Astrocyte (in vitro differentiated cells and primary cell): ENCODE measurements at places on chromosomes 12 and 14.

DNA sequence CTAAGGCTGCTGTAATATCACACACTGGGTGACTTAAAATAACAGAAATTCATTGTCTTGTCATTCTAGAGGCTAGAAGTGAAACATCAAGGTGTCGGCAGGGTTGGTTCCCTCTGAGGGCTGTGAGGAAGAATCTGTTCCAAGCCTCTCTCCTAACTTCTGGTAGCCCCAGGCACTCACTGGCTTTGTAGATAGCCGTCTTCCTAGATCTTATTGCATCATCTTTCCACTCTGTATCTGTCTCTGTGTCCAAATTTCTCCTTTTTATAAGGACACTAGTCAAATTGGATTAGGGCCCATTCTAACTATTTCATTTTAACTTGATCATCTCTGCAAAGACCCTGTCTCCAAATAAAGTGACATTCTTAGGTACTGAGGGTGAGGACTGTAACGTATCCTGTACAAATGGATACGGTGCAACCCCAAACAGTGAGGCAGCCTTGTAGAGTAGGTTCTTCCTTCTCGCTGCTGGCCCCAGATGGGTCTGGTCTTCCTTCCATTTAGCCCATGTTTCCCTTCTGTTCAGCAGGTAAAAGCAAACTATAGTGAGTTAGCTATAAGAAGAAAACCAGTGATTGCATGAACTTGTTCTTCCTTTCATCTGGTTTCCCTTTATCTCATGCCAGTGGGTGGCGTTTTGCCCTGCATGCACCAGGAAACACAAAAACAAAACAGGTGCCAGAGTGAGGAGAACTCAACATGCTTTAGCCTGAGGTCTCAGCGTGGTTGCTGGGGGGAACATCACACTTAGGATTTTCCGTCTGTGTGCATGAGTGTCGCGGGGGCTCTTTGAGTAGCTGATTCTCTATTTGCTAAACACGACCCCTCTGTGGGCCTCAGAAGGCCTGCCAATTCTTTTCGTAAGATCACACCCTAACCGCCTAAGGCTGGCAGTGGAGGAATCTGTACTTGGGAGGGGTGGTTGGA is 19.5 kb downstream of the TTC9 start:
- DNase-seq: no peak

DNA sequence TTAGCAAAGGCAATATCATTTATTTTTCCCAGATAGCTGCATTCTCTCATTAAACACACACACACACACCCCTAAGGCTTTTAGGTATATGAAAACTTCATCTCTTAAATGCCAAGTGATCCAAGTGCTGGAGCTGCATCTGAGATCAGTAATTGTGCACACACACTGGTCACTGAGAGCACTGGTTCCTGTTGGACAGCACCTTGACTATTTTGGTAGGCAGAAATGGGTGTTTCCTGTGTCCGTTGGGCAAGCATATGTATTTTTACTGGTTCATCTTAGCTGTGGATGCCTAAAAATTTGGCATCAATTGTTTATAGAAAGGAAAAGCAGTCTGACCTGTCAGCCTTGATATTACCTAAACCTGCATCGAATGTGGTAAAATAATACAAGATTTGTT is 182.5 kb downstream of the MSRB3 start:
- DNase-seq: no peak

- no peak for DNase-seq
Observed at GRCh38 chr14:38559711-38560110, 303.8 kb upstream of the CLEC14A start.

- no peak for DNase-seq
Observed at GRCh38 chr12:106049105-106049504, 89.6 kb downstream of the NUAK1 start.

GRCh38 chr12:8559676-8560075 is 19.0 kb upstream of the CLEC4E start:
- no peak for DNase-seq

DNA sequence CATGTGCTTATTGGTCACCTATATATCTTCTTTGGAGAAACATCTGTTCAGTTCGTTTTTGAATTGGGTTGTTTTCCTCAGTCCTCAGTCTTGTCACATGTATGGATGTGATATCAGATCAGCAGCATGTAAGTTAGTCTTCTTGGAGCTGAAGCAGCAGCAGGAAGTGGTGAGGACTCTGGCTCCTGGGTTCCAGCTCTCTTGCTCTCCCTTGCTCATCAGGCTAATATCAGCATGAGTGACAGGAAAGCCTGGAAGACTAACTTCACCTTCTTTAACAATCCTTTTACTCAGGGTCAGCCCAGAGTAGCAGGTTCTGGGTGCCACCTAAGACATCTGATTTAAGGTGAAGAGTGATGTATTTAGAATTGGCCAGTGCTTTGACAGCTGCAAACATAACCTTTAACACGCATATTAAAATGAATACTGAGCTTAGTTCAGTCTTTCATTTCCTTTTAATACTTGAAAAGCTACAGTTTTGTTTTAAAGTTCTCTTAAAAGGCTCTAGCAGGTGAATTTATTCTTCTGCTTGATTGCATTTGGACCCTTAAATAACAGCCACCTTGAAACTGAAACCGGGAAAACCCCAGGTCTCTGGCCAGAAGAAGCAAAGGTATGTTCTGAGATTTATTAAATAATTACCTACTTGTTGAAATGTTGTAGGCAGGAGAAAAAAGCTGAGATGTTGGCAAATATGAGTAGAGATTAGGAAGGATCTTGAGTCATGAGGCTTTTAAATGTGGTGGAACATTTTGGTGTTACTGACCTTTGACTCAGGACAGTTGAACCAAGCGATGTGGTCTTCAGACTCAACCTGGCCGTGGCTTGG is 54.3 kb downstream of the DRAM1 start:
- DNase-seq: no peak

GRCh38 chr14:52018252-52018651 is 28.9 kb downstream of the RTRAF start:
- no peak for DNase-seq

- DNase-seq: peak; percentile 44
Observed at GRCh38 chr12:77388445-77389265, 323.3 kb upstream of the E2F7 start.

DNA sequence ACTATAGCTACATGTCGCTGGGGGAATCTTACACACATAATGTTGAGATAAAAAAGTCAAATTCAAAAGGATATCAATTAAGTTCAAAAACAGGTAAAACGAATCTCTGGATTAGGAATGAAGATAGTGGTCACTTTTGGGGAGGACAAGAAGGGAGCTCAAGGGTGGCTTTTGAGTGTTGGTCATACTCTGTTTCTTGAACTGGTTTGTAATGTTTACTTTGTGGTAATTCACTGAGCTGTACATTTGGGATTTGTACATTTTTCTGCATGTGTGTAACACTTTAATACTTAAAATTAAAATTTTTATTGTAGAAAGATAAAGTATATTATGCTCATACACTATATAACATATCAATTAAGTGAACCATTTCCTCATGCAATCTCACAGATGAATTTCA is 26.6 kb downstream of the KLHL28 start:
- no peak for DNase-seq

GRCh38 chr12:106138357-106138632 is 459 bp downstream of the NUAK1 start:
- no peak for DNase-seq

GRCh38 chr12:102966200-102966863 is 8.9 kb downstream of the ASCL1 start:
- no peak for DNase-seq

- no peak for DNase-seq
Observed at GRCh38 chr12:45518291-45519235, 210.9 kb upstream of the ARID2 start.

DNA sequence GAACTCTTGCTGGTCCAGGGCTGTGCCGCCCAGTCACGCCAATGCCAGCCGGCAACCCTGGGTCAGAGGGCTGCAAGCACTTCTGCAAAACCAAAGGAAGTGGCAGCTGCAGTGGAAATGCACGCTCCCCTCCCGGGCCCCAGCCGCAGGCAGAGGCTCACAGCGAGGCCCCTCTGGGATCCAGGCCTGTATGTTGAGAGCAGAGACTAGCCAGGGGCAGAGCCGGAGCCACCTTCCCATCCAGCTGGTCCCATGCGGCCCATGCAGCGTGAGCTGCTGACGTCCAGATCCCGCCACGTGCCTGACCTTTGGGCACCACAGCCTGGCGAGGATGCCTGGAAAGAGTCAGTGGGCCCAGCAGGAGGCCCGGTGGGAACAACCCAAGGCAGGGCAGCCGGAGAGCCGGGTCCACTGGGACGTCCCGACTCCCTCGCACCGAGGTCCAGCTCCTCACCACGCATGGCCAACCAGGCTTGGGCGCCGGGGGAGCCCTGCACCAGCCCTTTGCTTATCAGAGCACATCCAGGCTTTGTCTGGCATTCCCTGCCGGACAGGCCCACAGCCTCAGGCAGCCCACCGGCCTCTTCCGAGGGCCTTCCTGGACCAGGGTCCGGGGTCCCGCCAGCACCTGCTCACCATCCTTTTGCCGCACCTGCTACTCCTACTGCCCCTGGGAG is 4.3 kb downstream of the GPR132 start:
- DNase-seq: no peak

DNA sequence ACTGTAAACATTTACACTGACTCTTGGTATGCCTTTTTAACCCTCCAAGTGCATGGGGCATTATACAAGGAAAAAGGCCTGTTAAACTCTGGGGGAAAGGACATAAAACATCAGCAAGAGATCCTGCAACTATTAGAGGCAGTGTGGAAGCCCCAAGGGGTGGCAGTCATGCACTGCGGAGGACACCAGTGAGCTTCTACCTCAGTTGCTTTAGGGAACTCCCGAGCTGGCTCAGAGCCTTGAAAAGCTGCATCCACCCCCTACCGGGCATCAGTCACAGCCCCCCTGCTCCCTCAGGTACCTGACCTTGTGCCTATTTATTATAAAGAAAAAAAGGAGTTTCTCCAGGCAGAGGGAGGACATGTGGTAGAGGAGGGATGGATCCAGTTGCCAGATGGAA is 695.6 kb upstream of the LMO3 start:
- no peak for DNase-seq

- no peak for DNase-seq
Observed at GRCh38 chr12:106049546-106049945, 89.2 kb downstream of the NUAK1 start.

- peak; percentile 88 for DNase-seq
Observed at GRCh38 chr12:98754095-98754494, 109.0 kb downstream of the APAF1 start.

DNA sequence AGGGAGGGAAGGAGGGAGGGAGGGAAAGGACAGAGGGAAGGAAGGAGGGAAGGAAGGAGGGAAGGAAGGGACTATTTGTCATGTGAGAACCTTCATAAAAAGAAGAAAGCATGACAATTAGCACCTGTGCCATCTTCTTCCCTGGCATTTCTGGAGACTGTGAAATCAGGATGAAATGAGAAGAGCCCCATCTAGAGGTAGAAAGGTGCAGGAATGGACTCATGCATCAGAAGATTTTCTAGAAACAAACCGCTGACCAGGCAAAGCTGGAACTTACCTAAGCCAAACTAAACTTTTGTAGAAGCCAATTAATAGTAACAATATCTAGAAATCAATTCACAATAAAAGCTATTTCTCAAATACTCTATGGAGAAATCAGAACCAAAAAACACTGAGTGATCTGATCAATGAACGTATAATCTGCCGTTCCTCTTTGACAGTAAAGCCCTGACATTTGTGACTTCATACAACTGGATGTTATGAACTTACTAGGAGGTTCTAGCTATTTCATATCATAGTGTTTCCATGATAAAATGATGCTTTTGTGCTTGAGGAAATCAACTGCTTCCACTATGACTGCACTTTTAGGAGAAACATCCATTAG is 24.4 kb upstream of the CRACR2A start:
- peak; percentile 12 for DNase-seq

DNA sequence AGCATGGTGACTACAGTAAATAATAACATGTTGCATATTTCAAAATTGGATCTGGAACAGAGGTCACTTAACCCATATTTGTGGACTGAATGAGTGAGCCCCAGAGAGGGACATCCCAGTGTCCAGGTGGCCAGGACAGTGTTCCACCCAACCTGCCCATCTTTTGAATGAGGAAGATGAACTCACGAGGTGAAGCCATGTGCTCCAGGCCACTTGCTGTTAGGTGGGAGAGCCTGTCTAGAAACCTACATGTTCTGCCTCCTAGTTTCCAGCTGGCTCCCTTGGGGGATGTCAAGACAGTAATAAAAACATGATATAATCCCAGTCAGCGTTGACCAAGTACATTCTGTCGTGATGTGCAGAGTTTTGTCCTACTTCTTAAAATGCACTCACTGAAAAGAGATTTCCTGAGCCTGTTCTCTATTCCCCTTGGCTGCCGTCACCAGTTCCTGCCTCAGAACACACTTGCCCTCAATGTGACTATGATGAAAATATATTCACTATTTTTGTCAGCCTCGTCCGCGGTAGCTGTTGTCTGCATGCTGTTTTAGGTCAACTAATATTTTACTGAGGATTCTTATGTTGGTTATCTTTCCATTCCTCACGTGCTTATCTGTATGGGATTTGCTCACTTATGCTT is 25.7 kb downstream of the TSPAN9 start:
- no peak for DNase-seq

DNA sequence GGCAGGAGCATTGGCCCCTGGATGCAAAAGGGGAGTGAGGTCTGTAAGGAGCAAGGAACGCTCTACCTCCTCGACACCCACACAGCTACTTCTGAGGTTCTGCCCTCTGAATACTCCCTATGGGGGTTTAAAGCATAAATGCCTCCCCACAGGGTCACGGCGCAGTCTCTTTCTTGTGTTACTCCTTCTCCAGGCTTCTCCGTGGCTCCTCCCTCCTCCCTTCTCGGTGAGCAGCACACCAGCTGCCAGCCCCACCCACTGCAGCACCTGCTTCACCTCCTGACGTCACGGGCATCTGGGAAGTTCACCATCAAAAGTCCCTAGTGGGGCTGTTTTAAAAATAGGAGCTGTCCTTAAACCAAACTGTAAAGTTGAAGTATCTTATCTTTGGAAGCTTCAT is 67.3 kb downstream of the SPTB start:
- DNase-seq: no peak
